Muscle of back (tissue), 13 donors: ENCODE measurements at places on chromosomes 1 and 21. TPM values are rescaled to one million over a fixed set of nuclear protein-coding genes. Genes with fewer than 3 reads are reported as not detected.

RAD54L gene
- polyA plus RNA-seq = 6.0 TPM

PLA2G2C gene
- not detected for polyA plus RNA-seq

LCE1D gene
- not detected for polyA plus RNA-seq

CFAP74 gene
- 0.36 TPM for polyA plus RNA-seq

FBXO28 gene
- polyA plus RNA-seq = 13.6 TPM

PPFIA4 gene
- 63.2 TPM for polyA plus RNA-seq

IFI6 gene
- polyA plus RNA-seq = 80.8 TPM

MTARC1 gene
- polyA plus RNA-seq = 4.0 TPM

PIK3CD gene
- 3.0 TPM for polyA plus RNA-seq

LYPD8 gene
- polyA plus RNA-seq = not detected

CD1B gene
- not detected for polyA plus RNA-seq

MNDA gene
- 4.2 TPM for polyA plus RNA-seq

LCE2C gene
- polyA plus RNA-seq = not detected

DIRAS3 gene
- 3.3 TPM for polyA plus RNA-seq

MATN1 gene
- 0.36 TPM for polyA plus RNA-seq
